ENCODE measurements at places on chromosomes 1 and 21.

- no peak for DNase-seq
These were observed 465.9 kb downstream of the PLA2G4A start for GRCh38 chr1:187294421-187295201.

DNA sequence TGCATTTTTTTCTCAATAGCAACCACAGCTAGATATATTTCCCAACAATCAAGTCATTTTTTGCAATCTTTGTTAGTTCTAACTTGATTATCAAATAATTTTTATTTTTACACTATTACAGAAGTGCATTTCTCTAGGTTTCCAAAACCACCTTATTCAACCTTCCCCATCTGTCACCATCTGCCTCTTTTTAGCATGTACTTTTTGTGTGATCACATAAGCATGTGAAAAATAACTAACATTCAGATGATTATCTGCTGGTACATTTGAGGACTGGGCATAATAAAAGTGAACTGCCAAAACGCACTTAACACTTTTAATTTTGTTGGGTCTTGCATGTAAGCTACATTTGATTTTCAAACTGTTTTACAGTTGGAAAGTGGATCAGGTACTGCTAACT is 291.5 kb downstream of the AKT3 start:
- no peak for DNase-seq

DNA sequence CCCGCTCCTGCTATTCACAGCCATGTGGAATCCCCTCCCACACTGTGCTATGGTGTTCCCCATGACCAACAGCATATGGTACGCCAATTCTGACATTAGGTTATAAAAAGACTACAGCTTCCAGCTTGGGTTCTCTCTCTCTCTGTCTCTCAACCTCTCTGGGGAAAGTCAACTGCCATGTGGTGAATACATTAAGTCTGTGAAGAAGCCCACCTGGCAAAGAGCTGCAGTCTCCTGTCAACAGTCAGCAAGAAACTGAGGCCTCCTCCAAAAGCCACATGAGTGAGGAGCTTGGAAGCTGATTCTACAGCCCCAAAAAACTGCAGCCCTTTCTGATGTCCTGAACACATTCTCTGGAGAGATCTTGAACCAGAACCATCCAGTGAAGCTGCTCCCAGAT is 25.0 kb upstream of the LRRC38 start:
- DNase-seq: no peak

DNA sequence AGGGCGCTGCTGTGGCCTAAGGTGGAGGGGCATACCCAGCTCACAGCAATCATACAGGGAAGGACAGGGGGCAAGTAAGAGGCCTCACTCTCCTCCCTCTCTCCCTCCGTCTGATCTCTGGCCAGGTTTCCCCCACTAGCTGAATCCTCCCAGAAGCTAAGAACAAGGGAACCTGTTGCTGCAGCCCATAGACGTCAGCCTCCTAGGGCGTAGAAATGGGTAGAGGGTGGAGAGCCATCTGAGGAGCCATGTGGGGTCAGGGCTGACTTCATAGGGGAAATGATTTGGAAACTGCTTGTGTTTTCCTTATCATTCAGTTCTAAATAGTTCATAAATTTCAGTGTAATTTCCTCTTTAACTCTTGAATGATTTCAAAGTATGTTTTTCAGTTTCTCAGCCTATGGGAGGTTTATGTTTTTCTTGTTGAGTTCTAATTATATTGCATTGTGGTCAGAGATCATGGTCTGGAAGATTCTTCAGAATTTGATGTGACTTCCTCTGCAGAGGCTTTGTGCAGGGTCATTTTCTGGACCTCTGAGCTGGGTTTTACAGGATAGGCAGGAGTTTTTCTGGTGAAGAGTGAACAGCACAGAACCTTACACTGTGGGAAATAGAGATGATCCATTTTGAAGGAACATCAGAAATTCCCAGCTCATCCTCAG is 2.3 kb upstream of the MOB3C start:
- DNase-seq: no peak

DNA sequence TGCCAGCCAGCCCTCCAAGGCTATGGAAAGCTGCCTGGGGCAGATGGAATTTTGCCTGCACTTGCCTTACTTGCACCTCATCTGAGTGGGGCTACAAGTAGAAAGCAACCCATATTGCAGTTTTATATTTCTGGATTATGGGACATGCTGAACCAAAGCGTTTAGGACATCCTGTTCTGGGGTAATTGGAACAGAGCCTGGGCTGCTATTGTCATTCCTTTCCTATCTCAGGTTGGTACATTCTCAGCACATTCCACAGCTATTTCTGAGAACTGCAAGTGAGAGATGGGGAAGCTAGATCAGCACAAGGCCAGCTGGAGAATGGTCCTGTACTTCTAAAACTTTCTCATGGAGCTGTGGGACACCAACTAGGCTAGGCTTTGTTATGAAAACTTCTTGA is 713.8 kb downstream of the KCNT2 start:
- no peak for DNase-seq

DNA sequence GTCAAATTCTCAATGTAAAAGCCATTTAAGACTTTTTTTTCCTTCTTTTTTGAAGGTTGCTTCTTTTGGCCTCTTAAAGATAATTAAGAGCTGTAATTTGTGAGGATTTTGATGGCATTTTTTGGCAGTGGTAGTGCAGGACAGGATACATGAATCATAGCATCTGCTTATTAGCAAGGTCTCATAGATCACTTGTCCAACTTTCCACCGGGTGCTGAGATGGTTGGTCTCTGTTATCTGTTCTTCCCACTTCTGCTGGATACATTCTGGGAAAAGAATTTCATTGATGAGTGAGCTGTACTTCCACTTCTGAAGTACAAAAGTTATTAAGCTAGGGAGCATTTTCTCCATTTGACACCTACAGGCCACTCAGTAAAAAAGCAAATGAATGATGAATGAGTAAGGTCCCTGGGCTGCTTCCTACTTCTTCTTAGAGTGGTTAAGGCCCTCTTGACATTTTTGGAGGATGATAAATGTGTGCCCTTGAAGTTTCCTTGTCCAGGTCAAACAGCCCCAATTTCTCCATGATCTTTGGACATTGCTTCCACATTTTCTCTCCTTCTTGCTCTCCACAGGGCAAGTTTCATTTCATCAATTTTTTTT is 100.6 kb downstream of the ROR1 start:
- DNase-seq: peak; percentile 23

GRCh38 chr1:84069236-84069845 is 70.4 kb upstream of the TTLL7 start:
- no peak for DNase-seq

- DNase-seq: no peak
These were observed 42.5 kb upstream of the LRRN2 start for GRCh38 chr1:204728045-204728444.

DNA sequence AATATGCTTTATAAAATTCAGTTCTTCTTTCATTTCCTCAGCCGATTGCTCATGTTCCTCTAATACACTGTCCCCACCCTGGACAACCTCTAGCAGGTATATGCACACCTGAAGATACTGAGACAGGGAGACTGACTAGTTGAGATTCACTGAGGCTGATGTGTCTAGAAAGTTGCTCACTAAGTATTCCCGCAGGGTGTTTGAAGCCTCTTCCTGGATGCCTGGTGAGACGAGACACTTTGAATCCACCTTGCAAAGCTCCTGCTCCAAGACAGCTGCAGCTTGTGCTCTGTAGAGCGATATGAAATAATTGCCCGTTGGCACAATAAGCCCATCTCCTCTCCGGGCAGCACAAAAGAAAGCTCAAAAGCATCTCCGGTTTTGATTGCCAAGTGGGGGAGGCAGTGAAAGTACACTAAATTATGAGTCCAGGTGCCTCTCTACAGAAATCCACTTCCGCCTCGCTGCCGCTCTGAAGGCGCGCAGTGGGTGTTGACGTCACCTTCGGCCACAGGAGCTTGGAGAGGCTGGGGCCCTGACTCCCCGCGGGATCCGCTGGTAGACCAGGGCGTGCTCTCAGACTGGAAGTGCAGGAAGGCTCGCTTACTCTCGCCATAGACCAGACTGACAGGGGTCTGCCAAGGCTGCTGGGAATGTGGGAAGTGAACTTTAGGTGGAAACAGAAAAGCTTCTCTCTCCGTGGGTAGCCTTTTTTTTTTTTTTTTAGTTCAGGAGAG is 46.3 kb downstream of the GPA33 start:
- DNase-seq: no peak
